Heart right ventricle (tissue), 16 donors: ENCODE measurements at places on chromosomes 6 and 20.
A peak's percentile ranks its signal among the peaks of the same experiment; 100 is the strongest.

GRCh38 chr6:159062564-159062945 is 17.8 kb upstream of the TAGAP start:
- no peak for DNase-seq

GRCh38 chr20:54013471-54013870 is 56.9 kb downstream of the BCAS1 start:
- DNase-seq, result no peak

DNA sequence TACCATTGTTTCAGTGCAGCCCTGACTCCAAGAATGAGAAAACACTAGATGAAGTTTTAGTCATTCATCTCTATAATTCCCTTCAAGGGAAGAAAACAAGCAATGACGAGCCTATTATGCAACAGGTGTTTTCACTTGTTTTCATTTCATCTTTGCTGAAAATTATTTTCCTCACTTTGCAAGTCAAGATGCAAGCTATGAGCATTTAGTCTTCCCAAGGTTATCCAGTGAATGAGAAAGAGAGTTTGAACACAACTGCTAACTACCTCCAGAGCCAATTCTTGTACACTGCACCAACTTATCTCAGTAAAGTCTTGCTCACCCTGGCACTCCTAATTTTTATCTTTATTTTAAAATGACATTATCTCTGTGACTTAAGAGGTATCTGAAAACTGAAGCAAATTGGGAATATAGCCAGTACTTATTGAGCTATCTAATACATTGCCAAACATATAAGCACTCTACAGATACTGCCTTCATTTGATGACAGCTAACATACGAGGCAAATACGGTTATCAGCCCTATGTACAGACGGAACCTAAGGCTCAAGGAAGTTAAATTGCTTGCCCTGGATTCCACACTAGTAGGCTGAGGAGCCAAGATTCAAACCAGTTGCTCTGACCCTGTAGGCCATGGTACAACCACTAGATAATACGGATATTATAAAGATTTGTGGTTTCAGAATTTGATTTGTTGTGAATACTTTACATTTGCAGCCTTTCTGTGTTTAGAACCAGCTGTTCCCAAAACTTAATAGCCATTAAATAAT is 36.8 kb downstream of the MOXD1 start:
- no peak for DNase-seq

- peak; percentile 36 for DNase-seq
Observed at GRCh38 chr6:46042355-46042999, 26.8 kb upstream of the CLIC5 start.

GRCh38 chr20:57384486-57384885 is 6.7 kb upstream of the RBM38 start:
- DNase-seq, result no peak
